ENCODE measurements at places on chromosomes 16 and 17.

DNA sequence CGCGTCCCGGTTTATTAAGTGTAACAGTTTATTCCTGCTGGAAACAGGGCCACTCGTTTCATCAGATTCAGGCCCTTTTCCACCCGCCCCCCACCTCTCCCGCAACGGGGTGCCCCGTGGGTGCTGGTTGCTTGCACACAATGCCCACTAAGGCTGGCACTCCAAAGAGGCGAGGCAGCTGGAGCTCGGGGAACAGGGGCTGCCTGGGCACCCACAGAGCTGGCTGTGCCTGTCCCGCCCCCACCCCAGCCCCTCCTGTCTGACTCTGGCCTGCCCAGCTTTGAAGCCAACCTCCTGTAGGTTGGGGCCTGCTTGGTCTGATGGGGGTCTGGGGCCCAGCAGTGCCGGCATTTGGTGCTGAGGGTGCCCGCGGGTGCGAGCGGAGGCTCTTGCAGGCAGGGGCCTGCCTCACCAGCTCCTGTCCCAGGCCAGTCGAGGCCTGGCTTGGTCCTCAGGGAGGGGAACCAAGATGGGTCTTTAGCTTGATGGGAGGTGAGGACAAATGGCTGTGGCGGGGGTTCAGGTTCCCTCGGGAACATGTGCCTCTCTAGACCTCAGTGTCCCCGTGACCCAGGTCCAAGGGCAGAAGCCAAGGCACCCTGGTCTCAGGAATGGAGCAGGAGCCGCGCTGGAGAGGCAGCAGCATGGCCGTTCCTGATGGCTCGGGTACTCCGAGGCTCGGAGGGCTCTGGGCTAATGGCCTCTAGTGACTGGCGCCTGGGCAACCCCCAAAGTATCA lies 20.1 kb downstream of the MYBBP1A start:
- H3K4me1 ChIP-seq: no peaks in the 10 kb centered on the region
- H3K36me3 ChIP-seq: no peaks in the 10 kb centered on the region
- DNase-seq: no peak
- no peaks in the 10 kb centered on the region for H3K27me3 ChIP-seq
- H3K27ac ChIP-seq: no peak overlapping the region
- H3K4me3 ChIP-seq: no peak overlapping the region

GRCh38 chr16:48272837-48273421 lies 25.6 kb upstream of the ABCC11 start:
- no peak overlapping the region for H3K27ac ChIP-seq
- no peak overlapping the region for H3K4me3 ChIP-seq
- no peaks in the 10 kb centered on the region for H3K4me1 ChIP-seq
- H3K27me3 ChIP-seq: no peaks in the 10 kb centered on the region
- no peaks in the 10 kb centered on the region for H3K36me3 ChIP-seq

DNA sequence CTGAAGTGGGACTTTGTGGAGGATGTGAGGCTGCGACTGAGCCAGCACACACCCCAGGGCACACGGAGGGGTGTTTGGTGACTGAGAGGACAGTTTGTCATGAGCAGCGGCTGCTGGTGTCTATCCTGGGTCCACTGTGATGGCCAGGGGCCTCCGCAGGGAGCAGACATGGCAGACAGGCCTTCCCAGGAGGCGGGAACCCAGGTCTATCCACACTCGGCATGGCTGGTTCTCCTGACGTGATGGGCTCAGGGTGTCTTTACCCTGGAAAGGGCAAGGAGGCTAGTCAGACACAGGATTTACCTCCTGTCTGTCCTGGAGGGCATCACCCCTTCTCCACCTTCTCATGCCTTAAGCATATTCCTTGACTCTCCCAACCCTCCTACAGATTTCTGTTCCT lies 671 bp upstream of the CD300C start:
- H3K4me3 ChIP-seq: no peak overlapping the region
- H3K36me3 ChIP-seq: no peaks in the 10 kb centered on the region
- no peaks in the 10 kb centered on the region for H3K4me1 ChIP-seq
- no peak for DNase-seq
- no peaks in the 10 kb centered on the region for H3K27me3 ChIP-seq
- H3K27ac ChIP-seq: no peak overlapping the region

- no peaks in the 10 kb centered on the region for H3K4me1 ChIP-seq
- no peaks in the 10 kb centered on the region for H3K27me3 ChIP-seq
- no peaks in the 10 kb centered on the region for H3K36me3 ChIP-seq
- H3K27ac ChIP-seq: no peak overlapping the region
These were observed 21.2 kb upstream of the MYO15B start for GRCh38 chr17:75566416-75566815.

GRCh38 chr16:10552998-10553491 lies 27.4 kb downstream of the EMP2 start:
- DNase-seq: no peak
- no peaks in the 10 kb centered on the region for H3K27me3 ChIP-seq
- no peaks in the 10 kb centered on the region for H3K4me1 ChIP-seq
- H3K4me3 ChIP-seq: no peak overlapping the region

Data from uterus (tissue), 4 donors.